ENCODE measurements at places on chromosomes 2 and 18.

GRCh38 chr18:34196256-34196655 is 28.5 kb downstream of the NOL4 start:
- no peak for DNase-seq

GRCh38 chr2:98835831-98836385 is 100.1 kb downstream of the CRACDL start:
- DNase-seq = no peak

GRCh38 chr18:3340682-3341097 is 78.8 kb downstream of the MYL12B start:
- no peak for DNase-seq

DNA sequence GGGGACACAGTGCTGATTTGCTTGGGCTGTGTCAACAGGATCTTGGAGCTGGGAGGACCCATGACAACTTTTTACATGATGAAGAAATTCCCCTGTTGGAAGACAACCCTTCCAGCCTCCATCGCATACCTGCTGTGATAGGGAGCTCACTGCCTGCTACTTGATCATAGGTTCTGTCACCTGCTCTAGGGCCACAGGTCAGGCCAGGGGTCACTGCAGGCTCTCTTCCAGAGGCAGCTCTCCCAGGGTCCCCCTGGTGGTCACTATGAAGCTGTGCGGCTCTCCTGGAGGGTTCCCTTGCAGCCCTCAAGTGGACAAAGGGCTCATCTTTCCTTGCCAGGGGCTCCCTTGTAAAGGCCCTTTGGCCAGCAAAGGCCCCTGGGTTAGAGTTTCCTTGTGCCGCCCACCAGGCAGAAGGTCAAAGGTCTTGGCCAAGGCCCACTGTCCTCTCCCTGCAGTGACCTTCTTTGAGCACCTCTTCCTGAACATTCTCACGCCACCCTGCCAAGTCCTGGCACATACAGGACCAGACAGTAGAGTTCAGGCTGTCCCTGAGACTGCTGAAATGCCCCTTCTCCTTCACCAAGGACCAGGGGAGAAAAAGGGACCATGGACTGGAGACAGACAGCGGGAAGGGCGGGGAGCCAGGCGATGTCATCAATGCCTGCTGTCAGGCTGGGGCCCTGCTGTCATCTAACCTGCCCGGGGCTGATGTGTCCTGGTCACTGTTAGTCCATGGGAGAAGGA is 345.1 kb downstream of the DYSF start:
- DNase-seq = peak; percentile 18

DNA sequence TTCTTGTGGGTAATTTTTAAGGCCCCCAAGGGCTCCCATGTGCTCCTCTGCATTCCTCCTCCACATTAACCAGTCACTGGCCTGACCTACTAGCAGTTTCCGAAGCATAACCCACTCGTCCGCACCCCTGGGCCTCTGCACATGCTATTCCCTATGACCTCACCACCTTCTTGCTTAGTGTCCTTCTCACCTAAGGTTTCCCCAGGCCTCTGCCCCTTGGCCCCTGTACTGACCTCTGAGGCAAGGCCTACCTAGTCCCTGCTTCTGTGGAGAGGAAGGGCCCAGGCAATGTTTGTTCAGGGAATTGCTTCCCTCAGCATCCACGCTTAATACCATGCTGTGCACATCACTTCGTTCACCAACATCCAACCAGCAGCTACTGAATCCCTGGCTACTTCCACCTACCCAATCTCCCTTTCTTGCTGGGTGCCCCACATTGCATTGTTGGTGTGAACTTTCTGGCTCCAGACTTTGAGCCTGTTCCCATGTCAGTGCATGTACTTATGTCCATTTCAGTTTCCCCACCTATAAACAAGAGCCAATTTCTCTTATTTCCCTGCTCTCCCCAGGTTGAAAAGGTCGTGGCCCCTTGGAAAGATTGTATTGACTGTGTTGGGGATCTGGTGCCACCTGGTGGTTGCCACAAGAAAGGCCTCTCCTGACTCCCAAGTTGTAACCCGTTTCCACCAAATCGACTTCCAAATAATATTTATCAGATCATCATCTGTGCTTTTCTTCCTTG is 19.2 kb upstream of the TMEM177 start:
- peak; percentile 44 for DNase-seq

DNA sequence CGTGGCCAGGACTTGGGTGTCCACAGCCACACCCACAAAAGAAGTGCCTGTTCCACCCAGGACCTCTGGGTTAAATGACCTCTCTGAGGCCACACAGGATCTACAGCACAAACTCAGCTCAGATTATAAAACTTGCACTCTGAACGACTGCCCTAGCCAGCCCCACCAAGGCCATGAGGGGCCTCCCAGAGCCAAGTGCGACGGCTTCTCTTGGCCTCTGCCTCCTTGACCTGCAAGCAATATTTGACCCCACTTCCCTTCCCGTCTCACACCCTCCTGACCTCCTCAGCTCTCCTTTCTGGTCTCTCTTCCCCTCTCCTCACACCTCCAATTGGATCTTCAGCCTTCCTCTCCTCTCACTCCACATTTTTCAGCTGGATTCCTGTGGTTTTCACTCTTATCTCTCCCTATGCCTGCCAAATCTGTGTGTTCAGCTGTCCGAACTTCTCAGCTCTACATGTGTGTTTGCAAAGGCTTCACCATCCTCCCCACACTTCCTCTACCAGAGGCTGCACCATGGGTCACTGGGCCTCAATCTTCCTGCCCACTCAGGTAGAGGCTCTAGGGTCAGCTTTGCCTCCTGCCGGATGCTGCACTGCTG is 25.3 kb upstream of the STEAP3 start:
- no peak for DNase-seq

GRCh38 chr18:59719544-59720181 is 22.4 kb upstream of the CCBE1 start:
- DNase-seq = no peak

Data from HL-60 (cell line).